ENCODE measurements at places on chromosomes 11 and 22.

DNA sequence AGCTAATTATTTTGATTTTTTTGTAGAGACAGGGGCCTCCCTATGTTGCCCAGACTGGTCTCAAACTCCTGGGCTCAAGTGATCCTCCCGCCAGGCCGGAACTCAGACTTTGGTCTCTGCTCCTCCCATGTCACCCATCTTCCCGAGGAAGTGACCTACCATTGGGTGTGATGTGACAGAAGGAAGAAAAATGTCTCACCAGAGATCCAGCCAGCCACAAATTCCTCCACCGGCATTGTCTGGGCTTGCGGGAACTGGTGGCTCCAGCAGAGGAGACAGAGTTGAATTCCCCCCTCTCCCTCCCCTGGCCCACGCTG is 772 bp downstream of the SLC25A45 start:
- no peak for DNase-seq

- DNase-seq: peak; percentile 55
These were observed 90.8 kb upstream of the APOA1 start for GRCh38 chr11:116928102-116928777.

GRCh38 chr11:69086152-69087132 is 37.7 kb downstream of the TPCN2 start:
- DNase-seq: no peak

DNA sequence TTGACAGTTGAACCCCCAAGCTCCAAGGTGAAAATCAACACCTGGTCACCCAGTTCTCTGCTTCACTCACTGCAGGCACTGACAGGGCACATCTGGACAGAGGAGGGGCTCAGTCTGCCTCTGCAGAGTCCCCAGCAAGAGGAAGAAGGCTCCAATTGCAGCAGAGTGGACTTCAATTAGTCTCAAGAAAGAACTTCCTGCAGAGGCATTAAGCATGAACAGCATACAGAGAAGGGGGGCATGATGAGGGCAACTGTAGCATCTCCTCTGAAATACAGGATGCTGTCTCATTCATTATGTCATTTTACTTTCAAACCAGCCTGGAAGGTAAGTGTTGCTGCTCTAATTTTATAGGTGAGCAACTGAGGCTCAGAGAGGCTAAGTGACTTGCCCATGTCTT is 11.1 kb downstream of the GDPD5 start:
- no peak for DNase-seq

DNA sequence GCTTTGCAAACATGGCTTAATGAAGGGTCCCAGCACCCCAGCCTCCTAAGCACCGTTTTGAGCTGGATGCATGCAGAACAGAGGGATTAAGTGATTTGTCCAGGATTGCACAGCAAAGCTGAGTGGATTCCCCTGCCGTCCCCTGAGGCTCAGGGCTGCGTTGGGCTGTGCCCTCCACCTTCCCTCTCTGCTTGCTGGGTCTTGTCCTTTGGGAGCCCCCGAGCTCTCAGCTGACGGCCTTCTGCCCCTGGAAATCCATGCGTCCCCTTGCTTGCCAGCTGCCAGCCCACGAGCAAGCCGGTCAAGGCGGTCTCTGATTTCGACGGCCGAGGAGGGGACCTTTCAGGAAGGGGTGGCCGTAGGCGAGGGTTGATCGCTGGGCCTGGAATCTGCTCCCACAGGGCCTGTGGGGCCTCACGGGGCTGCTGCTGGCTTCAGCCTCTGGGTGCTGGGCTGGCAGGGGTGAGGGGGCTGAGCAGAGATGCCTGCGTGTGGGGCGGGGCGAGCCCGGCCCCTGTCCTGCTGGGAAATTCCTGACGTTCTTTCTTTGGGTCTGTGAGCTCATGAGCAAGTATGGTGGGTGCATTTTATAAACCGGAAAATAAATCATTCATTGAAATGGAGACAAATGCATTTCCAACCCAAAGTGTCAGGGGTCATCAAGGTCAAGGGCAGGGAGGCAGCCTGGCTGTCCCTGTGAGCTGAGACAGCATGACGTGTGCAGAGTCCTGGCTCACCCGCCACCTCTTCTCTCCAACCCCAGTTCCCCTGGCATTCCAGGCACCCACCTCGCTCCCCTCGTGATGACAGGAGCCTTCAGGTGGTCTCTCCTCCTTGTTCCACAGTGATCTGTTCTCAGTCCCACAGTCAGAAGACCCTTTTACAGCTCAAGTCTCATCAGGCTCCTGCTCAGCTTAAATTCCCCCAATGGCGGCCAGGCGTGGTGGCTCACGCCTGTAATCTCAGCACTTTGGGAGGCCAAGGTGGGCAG is 28.1 kb downstream of the FGF4 start:
- DNase-seq: no peak

DNA sequence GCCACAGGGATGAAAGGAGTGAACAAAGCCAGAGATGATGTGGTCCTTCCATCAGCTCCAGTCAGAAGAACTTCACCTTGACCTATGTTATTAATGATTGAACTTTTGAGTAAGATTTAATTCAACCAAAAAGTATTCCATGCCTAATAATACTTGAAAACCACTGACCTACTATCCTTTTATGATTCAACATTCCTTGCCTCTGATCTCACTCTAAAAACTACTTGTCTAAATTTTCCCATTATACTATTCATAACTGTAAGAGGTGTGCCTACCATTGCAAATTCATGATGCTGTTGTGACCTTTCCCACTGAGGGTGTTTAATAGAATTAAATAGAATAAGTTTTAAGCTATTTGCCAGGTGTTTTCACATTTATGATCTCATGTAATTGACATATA is 164.7 kb upstream of the GUCY1A2 start:
- DNase-seq: no peak

GRCh38 chr22:48398181-48398905 is 1429.3 kb downstream of the BRD1 start:
- no peak for DNase-seq

DNA sequence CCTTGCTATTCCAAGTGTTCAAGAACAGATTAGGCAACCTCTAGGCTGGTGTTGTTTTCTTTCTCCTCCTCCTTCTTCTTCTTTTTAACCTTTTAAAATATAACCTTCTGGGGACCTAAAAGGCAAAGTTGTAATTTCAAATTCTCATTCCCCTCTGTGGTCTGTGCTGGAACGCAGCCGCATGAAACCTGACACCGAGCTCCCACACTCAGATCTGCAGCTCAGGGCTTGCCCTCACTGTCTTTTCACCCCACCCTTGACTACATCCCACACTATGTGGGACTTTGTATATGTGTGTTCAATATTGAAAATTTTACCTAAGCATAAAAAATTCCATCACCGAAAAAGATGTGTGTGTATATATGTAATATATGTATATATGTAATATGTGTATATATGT is 62.0 kb upstream of the ARHGAP42 start:
- DNase-seq: no peak

DNA sequence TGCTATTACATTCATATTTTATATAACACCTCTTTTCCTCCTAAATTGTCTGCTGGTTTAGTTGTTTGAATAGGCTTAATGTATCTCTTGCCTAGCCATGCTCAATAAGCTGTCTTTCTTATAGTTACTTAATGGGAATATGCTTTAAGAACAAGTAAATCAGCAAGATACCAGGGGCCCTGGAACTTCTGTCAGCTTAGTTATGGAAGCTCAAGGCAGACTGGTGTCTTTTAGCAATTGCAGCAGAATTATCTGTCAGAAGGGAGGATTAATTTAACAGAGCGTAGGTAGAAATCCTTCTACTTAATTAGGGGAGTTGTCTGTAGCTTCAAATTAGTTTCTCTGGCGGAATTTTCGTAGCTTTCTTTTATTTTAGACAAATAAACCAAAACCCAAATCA is 94.9 kb downstream of the C11orf91 start:
- no peak for DNase-seq

GRCh38 chr22:20175597-20175900 is 24.7 kb upstream of the CCDC188 start:
- DNase-seq: no peak

- DNase-seq: no peak
These were observed 63.8 kb upstream of the RRAS2 start for GRCh38 chr11:14422814-14423182.

- no peak for DNase-seq
These were observed 11.3 kb downstream of the TMEM216 start for GRCh38 chr11:61403658-61404057.

DNA sequence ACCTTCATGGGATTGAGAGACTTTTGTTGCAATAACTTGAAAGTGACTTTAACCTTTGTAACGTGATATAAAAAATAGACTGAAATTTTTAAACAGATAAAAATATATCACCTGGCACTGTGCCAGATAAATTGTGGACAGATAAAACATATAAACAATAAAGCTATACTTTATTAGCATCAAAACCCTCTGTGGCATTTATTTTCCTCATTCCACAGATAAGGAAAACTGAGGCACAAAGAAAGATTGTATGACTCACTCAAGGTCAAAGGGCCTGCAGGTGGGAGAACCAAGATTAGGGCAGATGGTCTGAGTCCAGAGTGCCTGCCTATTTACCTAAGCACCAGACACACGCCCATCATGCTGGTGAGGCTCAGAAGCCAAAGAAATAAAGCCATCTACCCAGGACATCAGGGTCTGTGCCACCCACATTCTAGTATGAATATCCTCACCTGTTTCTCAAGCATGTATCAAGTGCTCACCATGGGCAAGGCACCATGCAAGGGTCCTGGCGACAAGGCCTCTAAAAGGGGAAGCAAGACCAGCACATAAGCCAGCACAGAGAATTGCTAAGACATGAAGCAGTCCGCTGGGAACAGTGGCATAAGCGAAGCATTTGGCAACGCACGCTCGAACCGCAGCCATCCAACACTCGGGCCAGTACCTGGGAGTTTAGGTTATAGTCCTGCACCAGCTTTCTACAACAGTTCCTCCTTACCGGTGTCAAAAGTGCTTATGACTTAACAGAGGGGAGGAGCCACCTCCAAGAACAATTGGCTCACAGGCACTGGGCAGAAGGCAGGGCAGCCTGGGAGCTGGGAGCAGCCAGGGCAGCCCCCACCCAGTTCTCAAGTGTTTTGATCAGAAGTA is 17.6 kb downstream of the MYH9 start:
- DNase-seq: no peak

GRCh38 chr11:47434011-47434786 is 8.0 kb upstream of the PSMC3 start:
- DNase-seq: no peak

DNA sequence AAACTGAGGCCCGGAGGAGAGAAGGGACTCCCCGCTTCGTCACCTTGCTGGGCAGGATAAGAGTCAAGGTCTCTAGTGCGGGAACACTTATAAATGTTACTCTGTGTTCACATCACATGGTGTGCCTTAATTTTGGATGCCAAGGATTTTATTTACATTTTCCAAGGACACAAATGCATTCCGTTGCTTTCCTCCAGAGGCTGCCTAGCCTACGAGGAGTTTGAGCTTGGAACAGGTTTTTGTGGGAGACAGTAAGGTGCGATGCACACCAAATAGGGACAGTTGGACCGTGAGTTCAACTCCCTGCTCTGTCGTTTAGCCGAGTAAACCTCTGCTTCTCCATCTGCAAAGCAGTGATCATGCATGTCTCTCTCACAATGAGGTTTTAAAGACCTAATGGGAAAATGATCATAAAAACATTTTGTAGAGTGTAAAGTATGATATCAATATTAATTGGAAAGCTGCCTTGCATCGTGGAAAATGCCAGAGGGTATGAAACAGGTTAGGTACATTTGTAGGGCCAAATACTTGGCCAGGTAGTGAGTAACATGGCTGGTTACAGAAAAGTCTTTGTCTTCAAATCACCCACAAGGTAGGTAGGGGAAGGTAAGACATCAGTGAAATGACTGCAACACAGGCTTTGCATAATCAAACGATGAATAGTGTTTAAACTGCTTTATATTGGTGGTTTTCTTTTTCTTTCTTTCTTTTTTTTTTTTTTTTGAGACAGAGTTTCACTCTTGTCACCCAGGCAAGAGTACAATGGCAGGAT is 61.8 kb downstream of the ST3GAL4 start:
- DNase-seq: no peak

- DNase-seq: no peak
These were observed 4.7 kb downstream of the GUCD1 start for GRCh38 chr22:24550028-24550901.

- DNase-seq: no peak
These were observed 114.6 kb downstream of the NECTIN1 start for GRCh38 chr11:119614222-119615002.

DNA sequence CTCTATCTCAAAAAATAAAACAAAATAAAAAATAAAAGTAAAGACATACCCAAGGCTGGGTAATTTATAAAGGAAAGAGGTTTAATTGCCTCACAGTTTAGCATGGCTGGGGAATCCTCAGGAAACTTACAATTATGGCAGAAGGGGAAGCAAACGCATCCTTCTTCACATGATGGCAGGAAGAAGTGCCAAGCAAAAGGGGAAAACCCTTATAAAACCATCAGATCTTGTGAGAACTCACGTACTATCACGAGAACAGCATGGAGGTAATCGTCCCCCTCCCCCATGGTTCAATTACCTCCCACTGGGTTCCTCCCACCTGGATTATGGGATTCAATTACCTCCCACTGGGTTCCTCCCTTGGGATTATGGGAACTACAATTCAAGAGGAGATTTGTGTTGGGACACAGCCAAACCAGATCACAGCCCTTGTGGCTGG is 8.3 kb upstream of the SSTR3 start:
- no peak for DNase-seq

DNA sequence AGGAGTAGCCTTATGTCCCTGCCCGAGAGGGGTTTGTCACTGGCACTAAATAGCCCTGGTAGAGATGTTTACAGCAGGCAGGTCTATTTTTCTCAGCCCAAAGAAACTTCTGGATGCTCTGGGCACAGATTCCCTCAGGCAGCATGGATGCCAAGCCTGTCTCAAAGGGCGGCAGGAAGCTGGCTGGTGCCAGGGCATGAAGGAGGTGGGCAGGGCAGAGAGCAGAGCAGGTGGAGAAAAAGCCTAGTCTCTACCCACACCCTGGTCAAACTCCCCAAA is 4.1 kb upstream of the GAS2L1 start:
- DNase-seq: no peak

DNA sequence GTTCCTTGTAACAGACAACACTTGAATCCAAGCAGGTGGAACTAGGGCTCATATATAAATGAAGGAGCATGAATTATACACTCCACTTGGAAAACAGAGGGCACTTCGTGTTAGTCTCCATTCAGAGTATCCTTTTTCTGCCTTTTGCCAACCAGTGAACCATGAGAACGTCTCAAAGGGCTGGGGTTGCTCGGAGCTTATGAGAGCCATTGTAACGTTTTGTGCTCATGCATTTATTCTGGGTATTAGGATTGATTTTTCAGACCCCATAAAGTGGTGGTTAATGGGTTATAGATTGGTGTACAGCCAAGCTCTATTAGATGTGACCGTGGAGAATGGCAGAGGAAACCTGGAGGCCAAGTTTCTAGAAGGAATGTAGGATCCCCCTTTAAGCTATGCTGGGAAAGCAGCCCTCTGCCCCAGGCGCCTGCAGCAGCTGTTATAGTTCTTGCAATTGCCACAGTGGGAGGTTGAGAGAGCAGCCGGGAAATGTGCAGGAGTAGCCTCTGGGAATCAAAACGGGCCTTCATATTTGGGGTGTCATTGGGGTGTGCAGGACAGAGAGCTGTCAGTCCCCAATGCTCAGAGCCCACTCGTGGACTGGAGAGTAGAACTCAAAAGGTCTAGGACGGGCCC is 54.6 kb upstream of the ASPHD2 start:
- no peak for DNase-seq

GRCh38 chr11:70506986-70507385 is 108.7 kb downstream of the CTTN start:
- DNase-seq: no peak

- no peak for DNase-seq
These were observed 59.9 kb downstream of the CYB5R2 start for GRCh38 chr11:7613394-7613720.

- DNase-seq: no peak
These were observed 22.1 kb upstream of the MGAT3 start for GRCh38 chr22:39434721-39435120.
